ENCODE measurements at places on chromosomes 12 and 14.

- DNase-seq = no peak
Measured at GRCh38 chr12:74111688-74112360, 425.8 kb upstream of the ATXN7L3B start.

DNA sequence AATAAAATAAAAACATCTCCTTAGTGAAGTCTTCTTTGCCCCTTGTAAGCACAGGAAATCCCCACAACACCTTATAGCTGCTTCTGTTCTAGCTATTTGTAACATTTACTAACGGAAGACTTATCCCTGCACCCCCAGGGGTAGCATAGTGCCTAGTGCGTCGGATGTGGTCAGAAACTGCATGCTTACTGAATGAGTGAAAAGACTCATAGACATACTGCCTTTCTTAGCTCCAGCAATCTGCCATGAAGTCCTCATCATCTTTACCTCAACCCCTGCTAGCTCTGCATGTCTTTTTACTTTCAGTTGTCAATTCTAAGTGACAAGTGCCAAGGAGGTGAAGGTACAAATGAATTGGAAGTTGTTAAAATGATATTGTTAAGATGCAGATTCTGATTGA is 12.9 kb downstream of the RIOX1 start:
- DNase-seq = no peak

DNA sequence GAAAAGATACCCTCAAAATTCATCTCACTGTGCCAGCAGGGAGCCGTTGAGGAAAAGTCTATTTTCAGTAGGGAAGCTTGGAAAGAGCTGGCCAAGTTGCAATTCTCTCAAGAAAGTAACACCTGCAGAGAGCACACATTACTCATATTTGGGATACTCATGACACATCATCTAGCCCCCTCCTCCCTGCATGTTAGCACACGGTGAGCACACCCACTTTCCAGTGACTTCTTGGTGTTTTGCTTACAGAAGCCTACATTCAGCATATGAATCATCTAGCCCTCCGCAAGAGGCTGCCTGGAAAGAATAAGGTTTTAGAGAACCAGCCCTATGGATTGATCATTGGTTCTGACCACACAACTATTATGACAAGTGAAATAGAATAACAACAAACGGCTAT is 124.5 kb downstream of the PTPRO start:
- DNase-seq = no peak

GRCh38 chr12:128789356-128789929 is 34.3 kb downstream of the SLC15A4 start:
- no peak for DNase-seq

GRCh38 chr12:67331828-67332227 is 62.7 kb downstream of the CAND1 start:
- DNase-seq = no peak
